ENCODE measurements at places on chromosomes 2 and 18. TPM values are rescaled to one million over a fixed set of nuclear protein-coding genes. Genes with fewer than 3 reads are reported as not detected.

- DNase-seq, result no peak
These were observed 63.7 kb upstream of the DAPL1 start for GRCh38 chr2:158731386-158731785.

DNA sequence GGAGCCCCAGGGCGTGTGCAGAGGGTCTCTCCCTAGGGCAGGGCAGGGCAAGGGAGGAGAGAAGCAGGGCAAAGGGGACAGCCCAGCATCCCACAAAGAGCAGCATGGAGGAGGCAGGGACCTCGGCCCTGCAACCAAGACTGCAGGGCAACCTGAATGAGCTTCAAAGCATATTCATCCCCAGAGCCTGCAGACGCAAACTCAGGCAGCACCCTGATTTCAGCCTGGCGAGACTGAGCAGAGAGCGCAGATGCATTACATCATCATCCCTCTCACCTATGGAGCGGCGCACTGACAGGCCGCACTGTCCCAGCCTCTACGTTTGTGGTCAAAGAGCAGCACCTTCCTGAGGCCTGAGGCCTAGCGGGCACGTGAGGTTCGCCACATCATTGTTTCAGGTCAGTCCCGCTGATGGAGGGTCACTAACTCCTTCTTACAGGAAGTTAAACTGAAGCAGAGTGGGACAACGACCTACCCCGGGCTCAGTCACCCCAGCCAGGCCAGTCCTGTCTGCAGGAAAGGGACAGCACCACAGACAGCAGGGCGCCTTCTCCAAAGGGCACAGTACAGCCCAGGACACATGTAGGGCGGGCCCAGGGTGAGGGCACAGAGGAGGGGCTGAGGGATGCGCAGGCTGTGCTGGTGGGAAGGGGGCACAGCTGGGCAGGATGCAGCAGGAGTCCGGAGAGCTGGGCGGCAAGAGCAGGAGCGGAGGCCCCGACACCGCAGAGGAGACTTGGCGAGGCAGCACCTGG lies 67.2 kb upstream of the RAB6C start:
- DNase-seq, result no peak

DNA sequence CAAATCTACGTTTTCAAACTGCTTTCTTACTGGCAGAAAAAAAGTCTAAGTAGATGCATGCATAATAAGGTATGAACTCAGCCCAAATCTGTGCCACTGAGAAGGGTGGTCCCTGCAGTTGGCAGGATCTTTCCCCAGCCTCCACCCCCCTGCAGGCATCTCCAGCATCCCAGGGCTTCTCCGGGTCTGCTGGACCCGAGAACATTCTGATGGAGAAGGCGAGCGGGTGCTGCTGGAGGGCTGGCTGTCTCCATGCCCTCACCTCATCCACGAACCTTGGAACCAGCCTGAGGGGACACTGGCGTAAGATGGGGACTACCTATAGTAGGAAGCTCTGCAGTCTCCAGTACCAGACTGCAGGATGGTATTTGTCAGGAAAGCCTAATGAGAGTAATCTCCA lies 198.9 kb downstream of the HDAC4 start:
- DNase-seq, result no peak

GRCh38 chr18:29436459-29436858 lies 1259.5 kb upstream of the CDH2 start:
- DNase-seq, result no peak

DNA sequence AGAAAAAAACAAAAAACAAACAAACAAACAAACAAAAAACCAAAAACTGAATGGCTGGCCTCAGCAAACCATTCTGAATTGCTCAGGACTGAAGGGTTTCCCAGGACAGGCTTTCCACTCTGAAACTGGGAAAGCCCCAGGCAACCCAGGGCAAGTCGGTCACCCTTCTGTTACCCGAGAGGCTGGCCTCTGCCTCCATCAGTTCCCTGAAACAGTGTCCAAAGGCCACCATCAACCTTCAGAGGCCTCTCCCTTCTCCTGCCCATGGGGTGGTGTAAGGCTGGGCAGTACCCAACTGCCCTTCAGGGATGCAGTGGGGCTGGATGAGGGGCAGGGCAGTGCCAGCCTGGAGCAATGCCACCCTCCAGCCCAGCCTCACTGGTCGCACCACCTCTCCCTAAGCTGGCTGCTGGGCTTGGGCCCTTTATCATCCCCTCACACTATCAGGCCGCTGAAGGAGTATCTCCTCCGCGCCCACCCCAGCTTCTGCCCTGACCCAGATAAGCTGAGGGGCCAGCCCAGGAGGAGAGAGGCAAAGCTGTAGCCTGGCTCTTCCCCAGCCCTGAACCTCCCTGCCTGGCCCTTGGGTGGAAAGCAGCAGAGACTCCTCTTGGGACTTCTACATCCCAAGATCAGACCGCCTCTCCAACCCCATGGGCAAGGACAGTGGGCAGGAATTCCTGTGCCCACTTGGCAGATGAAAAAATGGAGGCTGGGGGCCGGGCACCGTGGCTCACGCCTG lies 35.9 kb downstream of the ZFP36L2 start:
- DNase-seq, result no peak

DNA sequence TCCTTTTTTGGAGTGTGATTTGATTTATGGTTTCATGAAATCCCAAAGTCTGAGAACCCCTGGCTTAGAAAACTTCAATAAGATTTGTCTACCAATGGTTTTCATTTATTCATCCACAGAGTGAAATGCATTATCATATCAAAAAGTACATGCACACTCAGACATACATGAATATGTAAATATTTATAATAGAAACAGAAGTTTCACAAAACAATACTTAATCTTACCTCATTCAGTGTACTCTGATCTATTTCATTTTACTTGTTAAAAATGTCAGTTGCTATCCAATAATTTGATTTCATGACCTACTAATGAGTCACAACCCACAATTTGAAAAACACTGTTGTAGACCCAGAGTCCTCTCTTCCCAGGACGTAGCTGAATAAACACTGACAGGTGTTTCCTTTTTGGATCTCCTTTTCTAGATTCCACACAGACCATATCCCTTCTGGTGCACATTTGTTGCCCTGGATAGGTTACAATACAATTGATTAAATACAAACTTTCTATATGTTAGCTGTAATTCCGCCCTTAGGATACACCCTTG lies 10.4 kb upstream of the CAVIN2 start:
- DNase-seq, result peak; percentile 60

BMPR2 gene
- total RNA-seq, result 47.9 TPM

- no peak for DNase-seq
These were observed 21.1 kb upstream of the GALNT5 start for GRCh38 chr2:157236404-157236803.

- DNase-seq, result no peak
These were observed 312.8 kb upstream of the THSD7B start for GRCh38 chr2:136452528-136452927.

- no peak for DNase-seq
These were observed 40.1 kb upstream of the GPD2 start for GRCh38 chr2:156396126-156396525.

DNA sequence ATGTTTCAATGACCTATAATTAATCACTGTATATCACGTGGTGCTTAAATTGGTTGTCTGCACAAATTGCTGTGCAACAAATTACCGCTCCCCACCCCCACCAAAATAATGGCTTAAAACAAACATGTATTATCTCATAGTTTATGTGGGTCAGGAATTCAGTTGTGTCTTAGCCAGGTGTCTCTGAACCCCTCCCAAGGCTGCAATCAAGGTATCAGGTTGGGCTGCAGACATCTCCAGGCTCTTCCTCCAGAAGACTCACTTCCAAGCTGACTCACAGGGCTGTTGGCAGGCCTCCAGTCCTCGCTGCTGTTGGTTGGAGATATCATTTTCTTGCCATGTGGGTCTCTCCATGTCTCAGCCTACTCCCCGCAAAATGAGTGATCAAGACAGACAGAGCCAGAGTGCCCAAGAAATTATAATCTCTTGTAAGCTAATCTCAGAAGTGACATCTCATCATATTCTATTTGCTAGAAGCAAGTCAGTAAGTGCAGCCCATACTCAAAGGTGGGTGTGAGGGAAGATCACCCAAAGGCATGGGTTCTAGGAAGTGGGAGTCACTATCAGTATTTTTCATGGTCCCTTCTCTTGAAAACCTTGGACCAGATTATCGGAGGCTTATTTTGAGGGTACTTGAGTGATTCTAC lies 38.4 kb downstream of the SPC25 start:
- DNase-seq, result peak; percentile 47

ALK gene
- total RNA-seq, result not detected

ASXL3 gene
- total RNA-seq, result under 0.01 TPM

DNA sequence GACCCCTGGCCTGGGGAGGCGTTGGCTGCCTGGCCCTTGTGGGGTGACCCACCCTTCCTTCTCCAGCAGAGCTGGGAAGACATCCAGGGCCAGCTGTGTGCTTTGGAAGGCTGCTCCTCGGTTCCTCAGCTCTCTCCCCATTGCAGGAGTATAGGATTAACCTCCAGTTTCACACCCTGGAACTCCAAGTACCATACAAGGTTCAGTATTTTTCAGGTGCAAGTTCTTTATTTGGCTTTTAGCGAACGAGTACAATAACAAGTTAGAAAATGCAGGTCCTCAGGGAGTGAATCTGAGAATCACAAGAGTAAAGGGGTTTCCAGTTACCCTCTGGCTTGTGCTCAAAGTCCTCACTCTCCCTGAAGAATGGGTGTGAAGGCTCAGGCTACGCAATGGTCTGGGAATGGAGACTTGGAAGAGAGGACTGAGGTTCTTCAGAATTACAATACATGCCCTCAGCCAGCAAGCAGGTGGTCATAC lies 101.2 kb downstream of the APOB start:
- DNase-seq, result no peak

TTN gene
- under 0.01 TPM for total RNA-seq

- no peak for DNase-seq
These were observed 928.7 kb downstream of the SLC4A3 start for GRCh38 chr2:220555961-220556630.

DNA sequence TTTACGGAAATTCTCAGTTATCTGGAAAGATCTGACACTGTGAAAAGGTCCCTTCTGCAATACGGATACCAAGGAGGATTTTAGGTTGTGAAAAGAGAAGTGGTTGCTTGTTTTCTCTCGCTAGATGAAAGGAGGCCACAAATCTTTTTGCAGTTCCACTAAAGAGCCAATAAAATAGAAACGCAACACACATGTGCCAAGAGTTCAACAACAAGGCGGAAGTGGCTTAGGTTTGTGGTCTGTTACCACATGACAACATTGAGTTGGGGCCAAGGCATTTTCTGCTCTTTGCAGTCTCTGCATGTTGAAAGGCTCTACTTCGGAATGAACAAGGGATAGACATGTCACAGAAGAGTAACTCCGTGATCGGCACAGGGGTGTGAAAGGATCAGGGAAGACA lies 115.7 kb upstream of the OSR1 start:
- peak; percentile 85 for DNase-seq

DNA sequence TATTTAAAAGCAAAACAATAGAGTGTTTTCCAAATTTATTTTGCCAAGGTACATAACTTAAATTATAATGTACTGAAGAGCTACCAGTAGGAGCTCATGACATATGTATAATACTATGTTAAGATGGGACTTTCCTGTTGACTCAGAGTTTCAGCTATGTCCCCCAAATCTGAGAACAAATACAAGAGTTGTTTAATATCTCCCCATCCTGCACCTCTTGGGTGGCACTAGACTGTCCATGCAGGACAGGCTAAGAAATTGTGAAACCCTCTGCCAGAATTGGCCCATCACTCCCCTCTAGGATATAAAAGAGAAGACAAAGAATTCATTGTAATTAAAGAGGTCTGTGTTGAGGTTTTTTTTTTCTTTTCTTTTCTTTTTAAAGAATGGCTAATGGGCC lies 21.7 kb upstream of the CTAGE1 start:
- DNase-seq, result no peak

TMEM198 gene
- 2.9 TPM for total RNA-seq

GRCh38 chr2:15687720-15688119 lies 96.1 kb downstream of the DDX1 start:
- DNase-seq, result no peak

DNA sequence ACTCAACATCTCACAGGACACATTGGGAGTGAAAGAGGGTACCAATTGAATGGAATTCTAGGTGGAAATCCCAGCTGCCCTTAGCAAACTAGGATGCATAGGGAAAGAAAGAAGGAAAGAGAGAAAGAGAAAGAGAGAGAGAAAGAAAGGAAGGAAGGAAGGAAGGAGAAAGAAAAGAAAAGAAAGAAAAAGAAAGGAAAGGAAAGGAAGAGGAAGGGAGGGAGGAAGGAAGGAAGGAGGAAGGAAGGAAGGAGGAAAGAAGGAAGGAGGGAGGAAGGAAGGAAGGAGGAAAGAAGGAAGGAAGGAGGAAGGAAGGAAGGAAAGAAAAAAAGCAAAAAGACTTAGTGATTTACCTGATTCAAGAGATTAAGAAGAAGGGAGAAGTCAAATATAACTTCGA lies 143.9 kb downstream of the SS18 start:
- DNase-seq, result no peak

GRCh38 chr2:33220533-33220932 lies 255.9 kb upstream of the RASGRP3 start:
- DNase-seq, result peak; percentile 36

GRCh38 chr2:69667805-69668382 lies 24.4 kb upstream of the AAK1 start:
- peak; percentile 33 for DNase-seq

GRCh38 chr2:185921048-185921756 lies 182.6 kb downstream of the FSIP2 start:
- no peak for DNase-seq

ITGB6 gene
- total RNA-seq, result not detected

GRCh38 chr2:214630402-214631045 lies 179.0 kb downstream of the BARD1 start:
- DNase-seq, result no peak

- no peak for DNase-seq
These were observed 1.1 kb upstream of the SYT4 start for GRCh38 chr18:43278355-43278754.

KCNK3 gene
- total RNA-seq, result under 0.01 TPM

APCDD1 gene
- total RNA-seq, result 3.5 TPM

PRSS56 gene
- total RNA-seq, result not detected

DNA sequence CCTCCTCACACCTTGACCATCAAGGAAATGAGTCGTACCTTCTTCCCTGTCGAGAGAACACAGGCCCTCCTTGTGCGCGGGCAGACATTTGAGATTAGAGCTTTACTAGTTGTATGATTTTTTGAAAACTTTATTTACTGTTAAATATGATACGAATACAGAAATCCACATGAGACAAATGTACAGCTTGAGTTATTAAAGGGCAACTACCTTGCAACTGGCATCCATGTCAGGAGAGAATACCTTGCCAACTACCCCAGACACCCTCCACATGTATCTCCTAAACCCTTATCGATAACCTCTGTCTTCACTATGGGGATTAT lies 28.3 kb downstream of the KLHL23 start:
- DNase-seq, result no peak

FAP gene
- total RNA-seq, result 207 TPM

TRAK2 gene
- total RNA-seq, result 46.4 TPM

REG3A gene
- not detected for total RNA-seq

Measured in fibroblast of villous mesenchyme (primary cell).